A172 (cell line): ENCODE measurements at places on chromosomes 2 and 18.

DNA sequence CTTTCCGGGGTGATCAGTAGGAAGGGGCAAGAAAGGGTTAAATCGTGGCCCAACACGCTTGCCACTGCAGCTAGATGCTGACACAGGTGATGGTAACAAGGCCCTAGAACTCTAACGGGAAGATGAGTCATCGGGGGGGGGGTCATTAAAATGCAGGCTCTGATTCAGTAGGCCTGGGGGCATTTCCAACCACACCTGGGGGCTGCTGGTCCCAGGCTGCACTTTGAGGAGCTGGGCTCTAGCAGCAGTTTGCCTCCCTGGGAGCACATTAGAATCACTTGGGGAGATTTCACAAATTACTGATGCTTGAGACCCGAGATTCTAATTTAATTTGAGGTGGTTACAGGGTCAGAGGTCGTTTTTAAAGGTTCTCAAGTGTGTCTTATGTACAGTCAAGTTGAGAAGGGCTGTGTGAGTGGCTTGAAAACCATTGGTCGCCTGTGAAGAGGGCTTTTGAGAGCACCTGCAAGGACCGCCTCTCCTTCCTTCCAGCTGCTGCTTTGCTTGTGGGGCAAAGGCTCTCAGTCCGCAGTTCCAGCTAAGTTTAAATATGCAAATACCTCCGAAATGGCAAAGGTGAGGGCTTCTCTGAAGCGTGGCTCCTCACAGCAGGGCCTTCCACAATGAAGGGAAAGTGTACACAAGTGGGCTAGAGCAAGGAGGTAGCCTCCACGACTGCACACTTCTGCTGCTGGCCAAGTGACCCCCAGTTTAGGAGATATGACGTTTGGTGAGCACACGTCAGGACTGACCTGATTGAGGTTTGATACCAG lies 128.0 kb upstream of the MSH6 start:
- peak; percentile 41 for DNase-seq

- DNase-seq, result no peak
Observed at GRCh38 chr2:24153478-24153877, 21.4 kb upstream of the FAM228A start.

DNA sequence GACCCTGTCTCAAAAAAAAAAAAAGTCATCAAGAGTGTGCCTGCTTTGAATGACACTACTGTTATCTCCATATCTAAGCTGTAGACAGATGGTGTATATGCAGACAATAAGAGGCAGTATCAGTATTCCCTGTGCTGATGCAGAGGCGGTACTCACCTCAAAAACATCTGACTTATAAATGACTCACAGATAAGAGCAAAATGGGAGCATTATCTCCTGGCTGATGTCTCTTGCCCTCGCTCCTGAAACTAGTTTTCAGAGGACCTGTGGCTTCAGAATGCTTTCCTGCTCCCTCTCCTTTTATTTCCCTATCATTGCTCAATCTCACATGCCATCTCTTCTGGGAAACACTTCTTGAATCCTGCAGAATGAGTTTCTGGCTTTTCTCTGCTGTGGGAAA lies 289.6 kb downstream of the PTPRM start:
- DNase-seq, result peak; percentile 89

- peak; percentile 42 for DNase-seq
Observed at GRCh38 chr2:237312021-237312755, 101.8 kb downstream of the COL6A3 start.

DNA sequence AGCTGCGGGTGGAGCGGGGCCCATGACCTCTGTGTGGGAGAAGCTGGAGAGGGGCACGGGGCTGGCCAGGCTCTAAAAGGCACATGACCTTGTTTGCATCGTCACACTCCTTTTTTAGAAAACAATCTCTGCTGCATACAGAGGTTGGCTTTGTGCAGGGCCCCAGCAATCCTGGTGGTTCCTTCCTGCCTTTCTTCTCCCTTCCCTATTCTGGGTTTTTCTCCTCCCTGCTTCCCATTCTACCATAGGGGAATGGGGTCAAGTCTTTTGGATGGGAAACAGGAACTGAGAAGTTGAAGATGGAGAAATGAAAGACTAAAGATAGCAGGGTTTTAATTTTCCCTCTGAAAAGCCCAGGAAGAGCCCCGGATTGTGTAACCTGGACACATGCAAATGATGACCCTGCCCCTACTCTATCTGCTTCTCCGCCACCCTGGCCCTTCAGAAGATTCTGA lies 53.9 kb downstream of the ASAP2 start:
- DNase-seq, result no peak

DNA sequence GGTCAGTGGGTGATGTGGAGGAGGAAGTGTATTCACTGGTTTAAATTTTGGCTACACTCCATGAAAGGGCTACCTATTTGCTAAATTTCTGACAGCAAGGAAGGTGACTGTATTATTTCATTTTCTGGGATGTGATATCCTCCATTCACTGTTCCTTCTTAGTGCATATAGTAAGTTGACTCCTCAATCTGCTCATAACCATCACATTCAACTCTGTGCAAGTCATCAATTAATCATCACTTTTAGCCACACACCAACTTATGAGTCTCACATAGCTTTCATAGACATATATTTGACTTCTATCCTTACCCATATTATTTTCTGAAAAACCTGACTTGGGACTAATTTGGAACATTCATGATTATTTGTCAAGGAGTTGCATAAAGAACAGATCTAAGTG lies 16.9 kb downstream of the KLHL41 start:
- no peak for DNase-seq

- DNase-seq, result peak; percentile 48
Observed at GRCh38 chr2:159046966-159047365, 78.5 kb downstream of the TANC1 start.

DNA sequence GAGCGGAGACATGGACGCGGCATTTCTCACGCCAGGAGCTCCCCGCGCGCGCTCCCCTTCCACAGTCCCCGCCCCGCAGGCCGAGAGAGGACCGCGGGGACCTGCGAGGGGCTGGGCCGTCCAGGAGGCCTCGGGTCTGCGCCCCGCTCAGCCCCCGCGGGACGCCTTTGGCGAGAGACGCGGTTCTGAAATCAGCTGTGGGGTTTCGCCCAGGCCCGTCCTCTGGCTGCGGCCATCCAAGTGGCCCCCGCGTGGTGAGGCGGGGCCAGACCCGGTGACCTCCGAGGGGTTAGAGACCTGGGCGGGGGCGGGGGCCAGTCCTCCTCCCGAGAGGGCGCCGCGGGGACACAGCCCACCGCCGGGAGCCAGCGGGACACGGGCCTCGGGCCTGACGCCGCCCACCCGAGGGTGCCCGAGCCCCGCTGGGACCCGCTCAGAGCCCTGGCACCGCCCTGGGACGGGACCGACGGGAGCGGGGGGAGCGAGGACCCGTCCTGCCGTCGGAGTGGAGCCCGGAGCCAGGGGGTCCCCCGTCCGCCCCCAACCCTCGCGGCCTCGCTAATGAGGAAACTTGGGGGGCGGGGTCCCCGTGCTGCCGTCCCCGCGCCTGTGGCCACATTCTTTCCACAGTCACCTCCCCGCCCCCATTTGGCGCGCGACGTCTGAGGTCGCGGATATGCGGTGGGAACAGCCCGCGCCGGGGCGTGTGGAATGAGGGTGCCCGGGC lies 6.1 kb upstream of the SALL3 start:
- DNase-seq, result no peak

DNA sequence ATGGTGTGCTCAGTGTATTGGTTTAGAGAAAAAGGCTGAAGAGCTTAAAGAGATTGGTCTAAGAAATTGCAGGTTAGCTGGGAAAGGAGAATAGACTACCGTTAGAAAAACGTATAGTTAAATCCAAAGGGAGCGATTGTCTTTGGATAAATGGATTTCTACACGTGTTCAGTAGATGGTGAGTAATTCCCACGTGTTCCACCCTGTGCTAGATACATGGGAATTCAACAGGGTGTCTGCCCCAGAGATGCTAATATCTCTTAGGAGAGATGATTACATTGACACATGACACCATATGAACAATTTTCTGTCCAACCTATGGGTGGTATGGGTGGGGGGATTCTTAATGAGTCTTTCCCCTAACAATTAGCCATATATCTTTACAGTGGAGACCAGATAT lies 99.8 kb downstream of the TDRD15 start:
- DNase-seq, result no peak

DNA sequence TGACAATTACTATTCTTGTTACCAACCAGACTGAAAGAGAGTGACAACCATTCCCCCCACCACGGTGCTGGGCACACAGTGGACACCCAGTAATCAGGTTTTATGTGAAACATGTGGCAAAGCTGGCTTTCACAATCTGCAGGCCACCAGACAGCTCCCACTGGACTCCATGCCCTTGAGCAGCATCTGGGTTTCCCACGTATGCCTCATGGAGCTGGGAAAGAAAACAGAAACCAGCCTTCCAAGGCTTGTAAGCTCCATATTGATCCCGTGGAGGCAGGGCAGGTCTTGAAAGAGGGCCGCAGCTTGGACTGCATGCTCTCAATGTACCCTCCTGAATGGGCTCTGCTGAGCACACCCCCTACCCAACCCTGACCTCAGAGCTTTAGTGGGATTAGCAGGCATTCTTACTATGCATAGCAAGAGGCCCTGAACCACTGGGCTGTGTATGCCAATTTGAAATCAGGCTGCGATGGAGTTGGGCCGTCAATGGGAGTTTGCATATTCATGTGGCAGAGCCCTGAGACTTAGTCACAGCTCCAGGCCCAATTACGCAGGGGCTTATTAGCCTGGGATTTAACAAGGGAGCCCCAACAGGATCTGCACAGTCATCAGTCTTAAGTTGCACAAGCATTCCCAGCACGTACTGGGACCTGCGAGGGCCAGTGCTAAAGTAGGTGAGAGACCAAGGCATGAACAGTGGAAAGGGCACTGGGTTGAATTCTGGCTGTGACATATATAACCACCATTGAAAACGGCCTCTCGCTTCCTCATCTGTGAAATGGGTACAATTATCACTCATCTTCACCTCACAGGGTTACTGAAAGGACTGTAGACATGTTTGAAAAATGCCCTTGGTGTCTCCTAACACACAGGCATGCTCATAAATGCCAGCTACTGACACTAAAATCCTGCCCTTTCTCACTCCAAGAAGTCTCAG lies 10.5 kb downstream of the C1QL2 start:
- DNase-seq, result no peak
